ENCODE measurements at places on chromosomes 3 and 15. TPM values are rescaled to one million over a fixed set of nuclear protein-coding genes. Genes with fewer than 3 reads are reported as not detected.

DNA sequence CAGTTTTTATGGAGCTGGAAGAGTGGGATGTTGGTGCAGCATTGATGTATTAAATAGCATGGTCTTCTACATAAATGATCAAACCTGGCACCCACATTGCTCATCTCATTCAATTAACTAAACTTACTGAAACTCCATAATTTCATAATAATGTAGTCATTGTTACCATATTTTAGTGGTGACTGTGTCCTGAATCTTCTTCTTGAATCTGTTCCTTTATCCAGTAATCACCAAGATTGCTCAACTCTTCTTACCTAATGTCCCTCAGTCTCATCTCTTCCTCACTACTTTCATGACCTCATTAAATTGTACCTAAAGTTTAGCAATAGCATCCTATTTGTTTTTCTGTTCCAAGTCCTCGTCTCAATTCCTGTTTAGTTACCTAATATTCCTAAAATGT, 69.8 kb downstream of the FGF7 start:
- no peak for DNase-seq

DNA sequence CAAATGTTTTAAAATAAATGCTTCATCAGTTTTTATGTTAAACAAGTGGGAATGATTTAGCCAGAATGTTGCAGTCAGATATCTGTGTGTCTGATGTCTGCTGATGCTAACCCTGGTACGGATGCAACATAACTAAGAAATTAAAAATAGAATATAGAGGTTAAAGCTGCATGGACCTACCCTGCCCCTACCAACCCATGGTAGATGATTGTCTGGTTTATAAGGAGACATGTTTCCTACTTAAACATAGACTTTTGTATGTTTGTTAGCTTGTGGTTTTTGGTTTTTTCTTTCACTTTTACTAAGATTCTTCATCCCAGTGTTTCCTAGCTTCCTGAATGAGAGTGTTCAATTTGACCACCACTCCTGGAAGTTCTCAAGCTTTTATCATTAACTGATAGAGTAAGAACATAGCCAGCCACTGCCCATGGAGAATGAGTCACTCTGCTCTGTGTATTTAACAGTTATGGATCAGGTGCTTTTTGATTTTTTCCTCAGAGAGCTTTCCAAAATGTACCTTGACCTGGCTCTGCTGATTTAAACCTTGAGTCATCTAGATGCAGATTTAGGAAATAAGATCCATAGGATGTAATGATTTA, 70.7 kb upstream of the VEPH1 start:
- DNase-seq = no peak

DNA sequence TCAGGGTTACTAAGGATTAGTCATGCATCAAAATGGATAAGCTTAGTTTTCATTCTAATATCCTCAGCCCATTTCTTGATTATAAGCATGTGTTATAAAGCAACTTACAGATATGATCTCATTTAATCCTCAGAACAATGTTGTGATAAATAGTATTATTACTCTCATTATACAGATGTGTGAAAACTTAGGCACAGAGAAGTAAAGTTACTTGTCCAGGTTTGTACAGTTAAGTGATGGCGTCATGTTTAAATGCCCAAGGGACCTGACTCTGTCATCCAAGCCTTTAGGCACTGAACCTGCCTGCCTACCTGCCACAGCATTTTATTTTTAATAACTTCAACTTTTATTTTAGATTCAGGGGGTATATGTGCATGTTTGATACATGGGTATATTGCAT, 472.9 kb upstream of the SEMA6D start:
- DNase-seq = no peak

GRCh38 chr3:48595526-48596121, 495 bp upstream of the COL7A1 start:
- DNase-seq = no peak

GRCh38 chr15:81573098-81573746, 199.2 kb upstream of the TMC3 start:
- no peak for DNase-seq

GRCh38 chr15:85708402-85708941, 86.3 kb downstream of the KLHL25 start:
- no peak for DNase-seq

DNA sequence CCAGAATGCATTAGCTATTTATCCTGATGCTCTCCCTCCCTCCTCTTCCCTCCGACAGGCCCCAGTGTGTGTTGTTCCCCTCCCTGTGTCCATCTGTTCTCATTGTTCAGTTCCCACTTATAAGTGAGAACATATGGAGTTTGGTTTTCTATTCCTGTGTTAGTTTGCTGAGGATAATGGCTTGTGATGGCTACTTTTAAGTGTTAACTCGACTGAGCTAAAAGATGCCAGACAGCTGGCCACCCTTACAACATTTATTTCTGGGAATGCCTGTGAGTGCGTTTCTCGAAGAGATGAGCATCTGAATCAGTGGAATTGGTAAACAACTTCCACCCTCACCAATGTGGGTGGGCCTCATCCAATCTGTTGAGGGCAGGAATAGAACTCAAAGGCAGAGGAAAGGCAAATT, 24.7 kb upstream of the TM2D3 start:
- no peak for DNase-seq

Gene GPR160
- 6.4 TPM for total RNA-seq

Gene ULK3
- total RNA-seq = 31.5 TPM

Measured in mesenteric fat pad (tissue), 1 donor.